ENCODE measurements at places on chromosomes 11 and 22. TPM values are rescaled to one million over a fixed set of nuclear protein-coding genes. Genes with fewer than 3 reads are reported as not detected.

Gene OR51S1
- not detected for total RNA-seq

Gene NPTXR
- total RNA-seq, result 1.7 TPM

- H3K27ac ChIP-seq, result no peak overlapping the region
- H3K36me3 ChIP-seq, result no peaks in the 10 kb centered on the region
Measured at GRCh38 chr22:26998716-26999115, 341.3 kb downstream of the MIAT start.

- DNase-seq, result no peak
- H3K4me1 ChIP-seq, result peaks cover 26% of the 10 kb centered on the region
- peaks cover 14% of the 10 kb centered on the region for H3K27me3 ChIP-seq
- H3K4me3 ChIP-seq, result no peak overlapping the region
- H3K36me3 ChIP-seq, result no peaks in the 10 kb centered on the region
Measured at GRCh38 chr11:118689503-118689851, 10.0 kb upstream of the TREH start.

GRCh38 chr11:43718373-43718772, 37.8 kb downstream of the HSD17B12 start:
- peaks cover 49% of the 10 kb centered on the region for H3K36me3 ChIP-seq
- DNase-seq, result no peak
- no peak overlapping the region for H3K27ac ChIP-seq
- no peak overlapping the region for H3K4me3 ChIP-seq
- H3K4me1 ChIP-seq, result no peaks in the 10 kb centered on the region

DNA sequence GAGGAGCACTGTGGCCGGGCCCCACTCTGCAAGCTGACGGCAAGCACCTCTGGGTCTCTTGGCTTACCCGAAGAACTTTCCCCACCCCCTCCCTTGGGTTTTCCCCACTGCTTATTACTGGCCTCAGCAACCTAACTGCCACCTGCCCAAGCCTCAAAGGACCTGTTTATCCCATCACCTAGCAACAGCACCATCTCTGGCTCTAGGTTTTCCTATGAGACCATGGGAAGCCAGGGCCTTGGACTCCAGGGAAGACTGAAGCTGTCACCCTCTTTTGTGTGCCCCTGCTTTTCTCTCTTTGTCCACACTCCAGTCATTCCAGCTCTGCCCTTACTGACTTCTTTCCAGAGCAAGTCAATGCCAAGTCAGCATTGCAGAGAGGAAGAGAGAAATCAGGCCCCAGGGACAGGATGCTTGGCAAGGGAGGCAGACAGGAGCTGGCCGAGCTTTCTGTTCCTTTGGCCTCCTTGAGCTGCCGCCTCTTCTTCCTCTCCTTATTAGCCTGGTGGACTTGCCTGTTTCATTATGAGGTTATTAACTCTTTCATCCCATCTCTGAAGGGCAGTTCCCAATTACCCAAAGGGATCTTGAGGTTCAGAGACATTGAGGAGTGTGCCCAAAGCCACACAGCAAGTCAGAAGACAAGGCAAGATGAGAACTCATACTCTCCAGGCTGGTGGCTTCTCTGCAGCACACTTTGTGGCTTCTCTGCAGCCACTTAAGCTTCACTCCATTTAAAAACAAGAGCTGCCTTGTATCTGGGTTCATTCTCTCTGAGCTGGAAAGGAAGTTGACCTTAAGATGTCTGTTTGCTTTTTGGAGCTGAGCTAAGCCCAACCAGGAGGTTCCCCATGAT, at the start of gene SMIM35:
TSS of gene SMIM35 (minus strand) at position 51 of the 856 bp plus-strand sequence. CDS start 206 bp downstream, outside the sequence.
- H3K4me3 ChIP-seq, result no peak within 1 kb of the TSS
- no peaks in the 10 kb centered on the region for H3K4me1 ChIP-seq
- H3K27me3 ChIP-seq, result peaks cover 4% of the 10 kb centered on the region
- DNase-seq, result no peak
- no peak within 1 kb of the TSS for H3K27ac ChIP-seq

- H3K27ac ChIP-seq, result no peak overlapping the region
- DNase-seq, result no peak
- H3K4me3 ChIP-seq, result no peak overlapping the region
- H3K36me3 ChIP-seq, result no peaks in the 10 kb centered on the region
Measured at GRCh38 chr22:30209642-30210041, 36.9 kb downstream of the LIF start.

- no peaks in the 10 kb centered on the region for H3K36me3 ChIP-seq
- no peak for DNase-seq
- H3K27me3 ChIP-seq, result no peaks in the 10 kb centered on the region
Measured at GRCh38 chr11:25775603-25776002, 556.3 kb upstream of the ANO3 start.

DNA sequence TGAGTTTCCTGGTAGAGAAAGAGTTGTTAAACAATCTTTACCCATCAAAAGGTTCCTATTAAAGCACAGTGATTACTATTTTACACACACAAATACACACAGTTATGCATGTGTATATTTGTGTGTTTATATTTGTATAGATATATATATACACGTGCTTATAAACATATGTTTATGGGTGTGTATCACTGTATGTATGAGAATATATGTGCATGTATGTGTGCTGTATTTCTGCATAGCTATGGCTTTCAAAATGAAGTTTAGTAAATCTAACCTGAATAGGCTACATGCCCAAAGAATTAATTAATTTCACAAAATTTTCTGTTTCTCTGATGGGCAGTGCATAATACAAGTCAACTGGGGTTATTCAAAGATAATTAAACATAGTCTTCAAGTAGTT, 723.1 kb upstream of the KIRREL3 start:
- no peak overlapping the region for H3K27ac ChIP-seq
- H3K27me3 ChIP-seq, result no peaks in the 10 kb centered on the region
- no peak for DNase-seq
- no peak overlapping the region for H3K4me3 ChIP-seq
- H3K36me3 ChIP-seq, result no peaks in the 10 kb centered on the region
- no peaks in the 10 kb centered on the region for H3K4me1 ChIP-seq

- peak overlapping the region; percentile 1 for H3K27ac ChIP-seq
- no peaks in the 10 kb centered on the region for H3K27me3 ChIP-seq
- peaks cover 41% of the 10 kb centered on the region for H3K4me1 ChIP-seq
- no peak for DNase-seq
- no peak overlapping the region for H3K4me3 ChIP-seq
Measured at GRCh38 chr11:121372671-121373429, 79.3 kb upstream of the SORL1 start.

- no peak overlapping the region for H3K27ac ChIP-seq
- H3K4me3 ChIP-seq, result no peak overlapping the region
- peaks cover 20% of the 10 kb centered on the region for H3K4me1 ChIP-seq
- no peak for DNase-seq
- no peaks in the 10 kb centered on the region for H3K36me3 ChIP-seq
Measured at GRCh38 chr11:35257281-35257680, 118.3 kb downstream of the CD44 start.

- DNase-seq, result no peak
- H3K36me3 ChIP-seq, result peaks cover 3% of the 10 kb centered on the region
- H3K27me3 ChIP-seq, result peaks cover 34% of the 10 kb centered on the region
- no peak overlapping the region for H3K4me3 ChIP-seq
- no peak overlapping the region for H3K27ac ChIP-seq
Measured at GRCh38 chr22:29172216-29172615, 33.5 kb upstream of the EMID1 start.

GRCh38 chr11:9802291-9802861, 138.5 kb downstream of the SWAP70 start:
- DNase-seq, result no peak
- H3K4me3 ChIP-seq, result no peak overlapping the region
- peaks cover under 1% of the 10 kb centered on the region for H3K36me3 ChIP-seq
- no peaks in the 10 kb centered on the region for H3K27me3 ChIP-seq
- H3K4me1 ChIP-seq, result peaks cover 4% of the 10 kb centered on the region
- H3K27ac ChIP-seq, result no peak overlapping the region

- H3K27me3 ChIP-seq, result no peaks in the 10 kb centered on the region
- H3K36me3 ChIP-seq, result no peaks in the 10 kb centered on the region
- H3K4me3 ChIP-seq, result no peak overlapping the region
- H3K4me1 ChIP-seq, result no peaks in the 10 kb centered on the region
- DNase-seq, result no peak
Measured at GRCh38 chr11:132980670-132981069, 551.6 kb downstream of the OPCML start.

- DNase-seq, result peak; percentile 6
- H3K27ac ChIP-seq, result no peak overlapping the region
- no peaks in the 10 kb centered on the region for H3K27me3 ChIP-seq
Measured at GRCh38 chr22:48751539-48752437, 1075.9 kb downstream of the BRD1 start.

DNA sequence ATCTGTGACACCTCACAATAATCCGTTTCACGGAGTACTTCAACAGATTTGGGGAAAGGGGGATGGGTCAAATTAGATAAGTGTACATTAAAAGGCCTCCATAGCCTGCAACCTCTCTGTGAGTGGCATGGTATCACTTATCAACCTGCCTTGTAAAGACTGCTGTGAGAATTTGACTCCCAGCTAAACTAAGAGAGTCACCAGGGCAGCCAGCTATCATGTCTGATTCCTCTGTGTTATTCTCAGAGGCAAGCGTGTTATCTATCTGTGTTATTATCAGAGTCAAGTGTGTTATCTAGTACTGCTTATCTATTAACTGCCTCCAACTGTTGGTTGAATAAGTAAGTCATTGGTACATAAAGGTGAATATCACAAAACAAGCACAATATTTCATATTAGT, 4.1 kb upstream of the FAM83F start:
- peaks cover 35% of the 10 kb centered on the region for H3K27me3 ChIP-seq
- H3K4me3 ChIP-seq, result no peak overlapping the region
- DNase-seq, result no peak
- no peak overlapping the region for H3K27ac ChIP-seq
- H3K4me1 ChIP-seq, result peaks cover 11% of the 10 kb centered on the region

GRCh38 chr22:49514211-49514610, 313.5 kb downstream of the BRD1 start:
- H3K36me3 ChIP-seq, result peaks cover 23% of the 10 kb centered on the region
- no peaks in the 10 kb centered on the region for H3K27me3 ChIP-seq
- H3K4me1 ChIP-seq, result peaks cover 10% of the 10 kb centered on the region

All from activated T-helper 2 cell treated with anti-CD3 and anti-CD28 coated beads, Interferon-gamma antibody, Interleukin-2, Interleukin-4, amounts not matched to agents 10 μg/mL and 5 μg/mL and 100 μg/mL, durations not matched to agents 14 hours and 24 hours and 36 hours (primary cell).